CD4-positive, alpha-beta T cell treated with Interleukin-4 for 4 hours (primary cell): ENCODE measurements at places on chromosomes 16 and 17.

DNA sequence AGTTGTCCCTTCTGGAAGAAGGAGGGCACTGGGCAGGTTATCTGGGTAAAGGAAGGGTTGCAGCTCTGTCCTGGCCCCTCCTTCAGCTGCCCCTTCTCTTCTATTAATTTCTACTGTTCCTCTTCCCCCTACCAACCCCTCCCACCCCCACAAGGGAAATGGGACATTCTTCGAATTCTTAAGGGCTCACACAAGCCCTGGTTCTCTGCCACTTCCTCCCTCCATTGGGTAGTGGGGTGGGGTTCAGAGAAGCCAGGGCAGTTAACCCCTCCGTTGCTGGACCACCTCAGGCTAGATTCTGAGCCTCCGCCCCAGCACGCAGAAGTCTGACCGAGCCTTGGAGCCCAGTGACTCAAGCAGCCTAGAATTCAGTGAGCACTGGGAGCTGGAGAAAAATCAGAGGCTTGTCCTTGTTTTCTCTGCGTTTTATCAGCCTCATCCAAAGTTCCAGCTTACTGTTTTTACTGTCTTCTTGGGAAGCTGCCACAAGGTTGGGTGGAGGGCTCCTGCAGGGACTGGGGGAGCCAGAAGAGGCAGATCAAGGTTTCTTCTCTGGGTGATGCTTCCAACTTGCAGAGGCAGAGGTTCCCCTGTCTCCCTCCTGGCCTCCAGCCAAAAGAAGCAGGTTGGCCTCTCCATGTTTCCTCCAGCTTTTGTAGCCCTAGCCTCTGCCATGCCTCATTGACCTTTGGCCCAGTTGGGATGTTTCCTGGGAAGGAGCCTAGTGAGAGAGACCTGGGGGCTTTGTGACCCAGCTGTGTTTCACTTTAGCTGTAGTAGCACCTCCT is 10.2 kb downstream of the LASP1 start:
- DNase-seq: no peak

DNA sequence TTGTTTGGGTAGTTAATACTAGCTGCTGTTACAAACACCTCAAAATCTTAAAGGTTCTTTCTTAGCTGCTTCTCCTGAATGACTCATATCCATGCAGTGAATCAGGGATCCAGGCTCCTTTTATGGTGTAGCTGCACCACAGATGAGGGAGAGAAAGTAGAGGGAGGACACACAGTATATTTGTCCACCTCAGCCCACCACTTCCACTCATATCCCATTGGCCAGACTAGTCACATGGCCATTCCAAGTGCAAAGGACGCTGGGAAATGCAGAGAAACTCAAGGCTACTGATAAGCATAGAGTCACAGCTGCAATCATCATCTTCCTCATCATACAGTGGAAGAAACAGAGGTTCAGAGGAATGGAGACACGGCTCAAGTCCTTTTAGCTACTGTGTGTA is 63.8 kb downstream of the GSG1L start:
- no peak for DNase-seq

DNA sequence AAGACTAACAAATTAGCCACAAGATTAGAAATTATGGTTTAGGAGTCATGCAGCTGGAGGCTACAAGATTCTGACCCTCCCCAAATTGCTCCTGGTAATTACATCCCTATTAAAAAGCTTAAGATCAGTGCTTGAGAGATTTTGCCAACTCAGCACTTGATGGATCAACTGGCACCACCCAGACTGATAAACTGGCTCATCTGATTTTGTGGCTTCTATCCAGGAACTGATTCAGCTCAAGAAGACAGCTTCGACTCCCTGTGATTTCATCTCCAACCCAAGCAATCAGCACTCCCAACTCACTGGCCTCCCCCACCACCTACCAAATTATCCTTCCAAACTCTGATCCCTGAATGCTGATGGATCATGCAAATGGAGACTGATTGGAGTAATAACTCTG is 94.8 kb downstream of the TNFRSF13B start:
- no peak for DNase-seq

DNA sequence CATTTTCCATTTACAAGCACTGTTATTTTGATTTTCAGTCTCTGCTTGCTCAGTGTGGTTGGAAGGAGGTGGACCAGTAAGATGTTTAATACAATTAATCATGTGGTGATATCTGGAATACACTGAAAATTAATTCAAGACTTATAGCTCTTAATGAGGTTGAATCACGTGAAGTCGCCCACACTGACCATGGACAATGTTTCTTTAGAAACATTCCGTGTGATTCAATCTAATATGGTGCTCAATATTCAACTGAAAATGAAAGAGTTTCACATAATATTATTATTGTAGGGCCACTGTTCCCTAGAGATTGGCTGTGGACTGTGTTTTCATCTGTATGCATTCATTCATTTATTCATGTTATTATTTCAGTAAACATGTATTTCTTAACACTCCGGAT is 45.2 kb upstream of the MAF start:
- DNase-seq: no peak

DNA sequence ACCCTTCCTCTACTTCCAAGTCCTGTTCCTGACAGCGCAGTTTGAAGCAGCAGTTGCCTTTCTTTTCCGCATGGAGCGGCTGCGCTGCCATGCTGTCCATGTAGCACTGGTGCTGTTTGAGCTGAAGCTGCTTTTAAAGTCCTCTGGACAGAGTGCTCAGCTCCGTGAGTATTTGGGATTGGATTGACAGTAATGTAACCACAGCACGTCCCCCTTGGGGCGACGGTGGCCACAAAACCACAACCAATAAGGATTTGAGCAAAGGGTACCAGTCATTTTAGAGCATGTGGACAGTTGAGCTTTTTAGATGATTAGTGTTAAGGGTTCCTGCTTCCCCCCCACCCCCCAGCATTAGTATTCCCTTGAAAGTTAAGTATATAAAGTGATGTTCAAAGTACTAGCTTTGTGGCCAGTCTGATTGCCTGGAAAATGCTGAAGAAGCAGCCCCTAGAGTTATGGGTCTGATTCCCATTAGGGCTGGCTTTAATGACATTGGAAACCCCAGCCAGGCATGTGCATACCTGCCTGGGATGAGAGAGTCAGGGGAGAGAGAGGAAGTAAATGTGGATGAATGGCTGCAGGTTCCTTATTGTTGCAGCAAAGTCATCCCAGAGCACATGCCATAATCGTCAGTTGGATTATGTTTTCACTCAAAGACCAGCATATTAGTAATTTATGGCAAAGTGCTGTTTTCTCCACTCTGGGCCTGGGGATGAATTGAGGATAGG is 31.6 kb upstream of the SLC12A3 start:
- no peak for DNase-seq

- DNase-seq: no peak
Observed at GRCh38 chr17:68684949-68685357, 83.8 kb upstream of the FAM20A start.

GRCh38 chr17:17468217-17469010 is 8.4 kb upstream of the MED9 start:
- no peak for DNase-seq

DNA sequence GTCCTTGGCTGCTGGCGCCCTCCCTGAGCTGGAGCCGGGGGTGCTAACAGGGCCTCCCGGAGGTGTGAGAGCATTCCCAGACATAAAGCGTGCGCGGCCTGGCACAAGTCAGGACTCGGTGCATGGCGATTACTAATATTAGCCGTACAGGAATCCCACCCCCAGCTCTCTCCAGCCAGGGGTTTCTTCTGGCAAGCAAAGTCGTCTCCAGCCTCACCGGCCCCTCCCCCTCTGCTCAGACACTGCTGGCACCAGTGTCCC is 5.0 kb downstream of the CASKIN1 start:
- no peak for DNase-seq

GRCh38 chr17:69141431-69142174 is at the start of gene ABCA6:
ABCA6 (minus strand) TSS chr17:69141895; CDS start chr17:69140703, 1,192 bp downstream.
- no peak for DNase-seq

DNA sequence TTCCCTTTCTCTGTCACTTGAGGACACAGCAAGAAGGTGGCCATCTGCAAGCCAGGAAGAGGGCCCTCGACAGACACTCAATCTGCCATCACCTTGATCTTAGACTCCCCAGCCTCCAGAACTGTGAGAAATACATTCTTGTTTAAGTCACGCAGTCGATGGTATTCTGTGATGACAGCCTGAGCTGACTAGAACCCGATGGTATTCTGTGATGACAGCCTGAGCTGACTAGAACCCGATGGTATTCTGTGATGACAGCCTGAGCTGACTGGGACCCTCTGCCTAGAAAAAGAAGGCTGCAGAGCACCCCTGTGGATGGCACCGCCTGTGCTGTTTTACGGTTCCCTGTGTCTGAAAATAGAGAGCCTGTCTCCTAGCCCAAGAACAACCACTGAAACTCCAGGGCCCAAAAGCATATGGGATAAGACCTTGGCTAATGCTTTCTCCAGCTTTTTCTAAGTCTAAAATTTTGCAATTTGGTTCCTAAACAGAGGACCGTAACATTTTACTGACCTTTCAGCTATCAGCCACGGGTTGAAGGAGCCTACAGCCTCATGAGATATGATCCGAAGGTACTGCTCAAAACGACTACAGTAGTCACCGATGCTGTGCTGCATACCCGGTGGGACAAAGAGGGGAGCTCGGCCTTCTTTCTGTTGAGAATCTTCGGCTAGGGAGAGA is 33.1 kb upstream of the PITPNM3 start:
- DNase-seq: no peak

GRCh38 chr17:7404737-7405349 is 946 bp upstream of the TMEM256 start:
- peak; percentile 64 for DNase-seq

DNA sequence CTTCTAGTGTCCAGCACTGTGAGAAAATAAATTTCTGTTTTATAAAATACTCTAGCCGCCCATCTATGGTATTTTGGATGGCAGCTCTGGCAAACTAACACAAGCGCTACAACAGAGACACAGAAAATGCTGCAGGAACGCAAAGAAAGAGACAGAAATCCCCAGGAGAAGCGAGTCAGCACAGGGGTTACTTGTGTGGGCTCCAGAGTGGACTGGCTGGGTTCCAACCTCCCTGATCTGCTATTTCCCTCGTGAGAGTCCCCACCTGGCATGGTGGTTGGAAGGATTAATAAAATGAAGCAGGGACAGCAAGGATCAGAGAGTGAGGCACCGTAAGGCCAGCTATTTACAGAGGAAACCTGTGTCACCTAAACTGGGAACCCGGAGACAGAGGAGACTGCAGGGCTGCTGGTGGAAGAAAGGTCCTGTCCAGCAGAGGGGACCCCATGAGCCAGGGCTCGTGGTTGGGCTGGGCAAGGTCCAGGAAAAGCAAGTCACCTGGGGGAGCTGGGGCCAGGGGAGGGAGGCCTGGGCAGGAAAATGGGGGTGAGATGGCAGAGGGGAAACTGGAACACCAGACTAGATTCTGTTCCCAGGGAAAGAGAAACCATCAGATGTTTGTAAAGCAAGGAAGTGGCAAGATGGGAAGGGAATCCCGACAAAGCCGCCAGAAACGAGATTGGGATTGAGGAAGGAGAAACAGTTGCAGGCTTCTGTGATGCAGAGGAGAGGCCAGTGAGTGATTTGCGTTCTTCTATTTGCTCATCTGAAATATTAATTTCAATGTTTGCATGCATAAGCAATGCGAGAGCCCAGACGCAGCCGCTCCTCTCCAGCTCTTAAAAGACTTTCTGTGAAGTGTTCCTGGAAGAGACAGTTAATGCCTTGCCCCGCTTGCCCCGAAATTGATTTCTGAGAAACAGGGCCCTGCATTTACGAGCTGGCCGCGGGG is 63.0 kb upstream of the TEKT3 start:
- no peak for DNase-seq

DNA sequence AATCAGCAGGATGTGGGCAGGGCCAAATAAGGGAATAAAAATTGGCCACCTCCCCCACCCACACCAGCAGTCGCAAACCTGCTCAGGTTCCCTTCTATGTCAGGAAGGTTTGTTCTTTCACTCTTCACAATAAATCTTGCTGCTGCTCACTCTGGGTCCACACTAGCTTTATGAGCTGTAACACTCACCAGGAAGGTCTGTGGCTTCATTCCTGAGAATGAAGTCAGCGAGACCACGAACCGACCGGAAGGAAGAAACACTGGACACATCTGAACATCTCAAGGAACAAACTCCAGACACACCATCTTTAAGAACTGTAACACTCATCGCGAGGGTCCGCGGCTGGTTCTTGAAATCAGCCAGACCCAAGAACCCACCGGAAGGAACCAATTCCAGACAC is 115.5 kb upstream of the TBX2 start:
- DNase-seq: no peak

- no peak for DNase-seq
Observed at GRCh38 chr17:56023851-56024250, 129.4 kb upstream of the ANKFN1 start.

DNA sequence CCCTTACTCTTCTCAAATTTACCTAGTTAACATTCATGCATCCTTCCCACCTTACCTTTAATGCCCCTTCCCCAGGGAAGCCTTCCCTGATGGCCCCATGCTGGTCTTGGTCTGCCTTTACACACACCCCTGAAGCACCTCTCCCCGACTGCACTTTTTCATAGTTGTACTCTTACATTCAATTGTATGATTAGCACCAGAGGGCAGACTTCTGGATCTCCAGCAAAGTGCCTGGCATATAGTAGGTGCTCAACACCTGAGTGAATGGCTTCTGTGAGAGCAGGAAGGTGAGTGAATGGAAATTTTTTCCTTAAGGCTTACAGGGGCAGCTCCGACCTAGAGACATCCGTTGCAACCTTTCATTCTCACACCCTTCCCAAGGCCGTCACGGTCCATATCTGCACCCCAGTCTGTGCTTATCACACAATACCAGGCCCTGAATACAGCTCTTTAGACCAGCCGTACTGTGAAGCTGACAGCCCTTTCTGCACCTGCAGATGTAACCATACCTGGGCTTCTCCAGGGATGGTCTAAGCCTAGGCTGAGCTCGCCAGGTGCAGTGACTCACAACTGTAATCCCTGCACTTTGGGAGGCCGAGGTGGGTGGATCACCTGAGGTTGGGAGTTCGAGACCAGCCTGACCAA is 4.4 kb downstream of the PGAP3 start:
- DNase-seq: no peak

DNA sequence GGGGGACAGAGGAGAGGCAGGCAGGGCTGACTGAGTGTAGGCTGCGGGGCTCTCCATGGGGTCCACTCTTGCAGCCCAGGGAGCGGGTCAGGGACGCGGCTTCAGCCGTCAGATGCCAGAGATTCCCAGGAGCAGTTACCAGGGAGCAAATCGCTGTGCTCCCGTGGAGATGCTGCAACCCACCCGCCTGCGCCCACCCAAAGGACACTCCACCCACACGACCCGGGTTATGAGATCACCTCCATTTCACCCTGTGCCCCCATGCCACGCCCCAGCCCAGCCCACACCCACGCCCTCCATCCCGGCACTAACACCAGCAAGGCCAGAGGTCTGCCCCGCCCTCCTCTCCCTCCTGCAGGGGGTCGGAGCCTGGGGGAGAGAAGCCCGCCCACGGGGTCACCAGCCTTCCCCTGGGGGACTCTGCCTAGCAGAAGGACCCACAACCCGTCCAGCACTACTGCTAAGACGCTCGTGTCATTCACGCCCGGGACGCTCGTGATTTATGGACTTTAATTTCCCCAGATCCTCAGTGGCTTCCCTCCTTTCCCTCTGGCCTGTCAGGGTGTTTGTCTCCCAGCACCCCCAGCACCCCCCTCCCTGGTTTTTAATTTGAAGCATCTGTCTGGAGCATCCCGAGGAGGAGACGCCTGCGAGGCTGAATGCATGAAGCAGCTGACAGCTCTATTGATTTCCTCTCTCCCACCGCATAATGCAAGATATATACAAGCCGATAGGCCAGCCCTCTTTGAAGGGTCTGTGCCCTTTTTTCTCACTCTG is 6.7 kb upstream of the RPL38 start:
- DNase-seq: no peak
